Fibroblast of mammary gland (primary cell): ENCODE measurements at places on chromosomes 7 and 10.

GRCh38 chr7:1883834-1884582, 213.9 kb downstream of the ELFN1 start:
- no peak for DNase-seq

GRCh38 chr7:10803720-10804119, 170.0 kb upstream of the PHF14 start:
- DNase-seq: no peak

GRCh38 chr10:69123306-69123746, 652 bp upstream of the VPS26A start:
- peak; percentile 63 for DNase-seq

GRCh38 chr7:140609646-140610045, 31.0 kb downstream of the DENND2A start:
- peak; percentile 88 for DNase-seq

DNA sequence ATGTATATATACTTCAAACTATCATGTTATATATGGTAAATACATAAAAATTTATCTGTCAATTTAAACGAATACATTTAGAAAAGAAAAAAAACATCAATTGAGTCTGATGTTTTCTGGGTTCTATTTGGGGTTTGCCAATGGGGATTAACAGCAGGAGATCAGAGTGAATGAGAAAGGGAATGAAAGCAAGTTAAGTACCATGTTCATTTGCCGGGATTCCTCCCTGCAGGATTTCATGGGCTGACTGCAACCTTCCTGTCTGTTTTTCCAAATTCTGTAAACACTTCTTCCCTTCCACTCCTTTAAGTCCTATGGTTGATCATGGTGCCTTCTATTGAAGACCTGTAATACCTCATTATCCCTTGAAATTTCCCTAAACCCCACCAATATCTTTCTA, 33.9 kb upstream of the SEMA3A start:
- no peak for DNase-seq

- no peak for DNase-seq
These were observed 57.2 kb downstream of the MGAM2 start for GRCh38 chr7:142168746-142169145.

DNA sequence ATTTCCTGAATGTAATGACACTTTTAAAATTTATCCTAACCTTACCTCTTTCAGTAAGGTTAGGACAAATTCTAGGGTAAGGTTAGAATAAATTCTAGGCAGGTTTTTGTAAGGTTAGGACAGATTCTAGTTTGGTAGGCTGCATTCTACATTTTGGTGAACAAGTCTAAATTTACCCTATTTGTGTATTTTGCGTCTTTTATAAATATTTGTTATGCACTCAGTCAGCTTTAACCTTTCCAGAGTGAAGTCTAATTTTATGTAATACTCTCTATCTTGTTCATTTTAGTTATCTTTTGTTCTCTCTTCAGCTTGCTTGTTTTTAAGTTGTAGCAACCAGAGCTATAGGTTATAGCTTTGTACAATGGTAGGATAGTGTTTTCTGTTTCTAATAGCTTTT, 54.0 kb downstream of the GLCCI1 start:
- no peak for DNase-seq

DNA sequence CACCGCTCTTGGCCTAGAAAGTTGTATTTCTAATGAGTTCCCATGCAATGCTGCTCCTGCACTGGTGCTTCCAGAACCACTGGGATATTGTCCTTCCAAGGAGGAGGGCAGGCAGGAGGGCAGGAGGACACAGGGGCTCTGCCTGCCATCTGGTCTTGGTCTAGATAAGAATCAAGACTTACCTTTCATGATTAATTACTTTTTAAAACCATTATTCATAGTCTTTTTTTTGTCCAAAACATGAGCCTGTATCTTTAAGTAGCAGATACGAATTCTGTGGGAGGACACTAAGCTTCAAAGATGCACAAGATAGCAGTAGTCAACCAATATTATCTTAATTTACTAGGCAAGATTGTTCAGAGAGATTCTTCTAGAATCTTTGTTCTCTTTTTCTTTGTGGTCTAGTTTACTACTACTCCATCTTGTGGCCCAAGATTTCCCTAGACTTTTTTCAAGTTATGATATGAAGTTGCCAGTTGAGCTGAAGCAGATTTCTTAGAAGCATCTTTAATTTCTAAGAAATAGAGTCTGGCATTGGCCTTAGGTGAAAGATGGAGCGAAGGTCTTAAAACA, 57.6 kb downstream of the RBM33 start:
- peak; percentile 8 for DNase-seq

DNA sequence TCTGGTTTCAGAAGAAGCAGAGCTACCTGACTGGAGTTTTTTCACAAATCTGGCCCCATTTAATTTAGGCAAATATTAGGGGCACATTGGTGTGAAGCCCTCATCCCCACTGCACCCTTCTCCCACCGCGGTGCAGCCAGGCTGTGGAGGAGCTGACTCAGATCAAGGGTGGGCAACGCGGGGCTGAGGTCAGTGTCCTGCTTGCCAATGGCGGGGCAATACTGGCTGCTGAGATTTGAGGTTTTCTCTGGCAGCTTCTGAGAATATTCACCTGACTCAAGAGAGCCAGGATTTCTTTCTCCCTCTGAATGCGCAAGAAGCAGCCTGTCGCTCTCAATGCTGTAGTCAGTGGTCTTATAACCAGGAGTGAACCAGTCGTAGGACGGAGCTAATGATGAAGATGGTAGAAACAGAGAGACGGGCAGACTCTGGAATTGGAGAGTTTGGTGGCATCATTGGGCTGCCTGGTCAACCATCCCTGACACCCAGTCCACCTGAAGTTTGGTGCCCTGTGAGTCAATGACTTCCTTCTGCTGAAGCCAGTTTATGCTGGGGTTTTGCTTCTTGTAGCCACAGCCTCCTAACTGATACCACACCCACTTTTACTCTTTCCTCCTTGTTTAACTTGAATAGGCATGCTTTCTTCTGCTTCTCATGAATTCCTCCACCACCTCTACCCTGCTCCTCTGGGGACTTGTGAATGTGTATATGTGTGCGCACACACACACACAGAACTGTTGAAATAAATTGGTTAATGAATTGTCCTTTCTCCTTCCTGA, 123.7 kb upstream of the CTBP2 start:
- no peak for DNase-seq

GRCh38 chr7:158325530-158326381, 261.9 kb downstream of the PTPRN2 start:
- DNase-seq: no peak

DNA sequence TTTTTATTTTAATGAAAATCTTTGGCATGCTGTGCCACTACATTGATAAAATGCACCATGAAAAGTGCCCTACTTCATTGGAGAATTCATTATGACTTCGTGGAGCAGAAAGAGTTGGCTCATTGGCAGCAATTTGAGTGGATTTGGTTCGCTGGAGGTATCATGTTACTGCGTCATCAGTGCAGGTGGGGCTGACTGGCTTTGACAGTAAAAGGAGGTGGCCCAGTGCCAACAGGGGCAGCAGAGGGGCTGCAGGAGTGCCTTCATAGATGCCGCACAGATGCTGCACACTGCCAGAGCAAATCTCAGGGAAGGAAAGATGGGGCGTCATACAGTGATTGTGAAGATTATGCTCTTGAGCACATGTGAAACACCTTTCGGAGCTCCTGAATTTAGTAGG, 22.2 kb downstream of the FZD1 start:
- DNase-seq: no peak

DNA sequence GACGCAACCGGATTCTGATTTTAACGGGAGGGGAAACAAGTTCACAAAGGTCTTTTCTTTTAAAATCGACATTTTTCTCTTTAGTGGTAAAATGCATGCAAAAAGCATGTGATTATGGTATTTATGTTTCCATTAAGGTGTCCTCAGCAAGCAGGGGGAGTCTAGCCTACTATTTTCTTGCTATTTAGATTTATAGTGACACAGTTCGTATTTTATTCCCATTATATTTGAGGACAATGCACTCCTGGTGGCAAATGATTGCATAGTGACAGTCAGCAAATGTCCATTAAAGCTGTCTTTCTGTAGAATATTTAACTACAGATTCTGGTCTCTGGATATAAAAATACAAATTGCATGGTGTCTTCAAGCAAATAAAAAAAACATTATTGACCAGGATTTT, 554.2 kb downstream of the PARD3 start:
- DNase-seq: no peak

DNA sequence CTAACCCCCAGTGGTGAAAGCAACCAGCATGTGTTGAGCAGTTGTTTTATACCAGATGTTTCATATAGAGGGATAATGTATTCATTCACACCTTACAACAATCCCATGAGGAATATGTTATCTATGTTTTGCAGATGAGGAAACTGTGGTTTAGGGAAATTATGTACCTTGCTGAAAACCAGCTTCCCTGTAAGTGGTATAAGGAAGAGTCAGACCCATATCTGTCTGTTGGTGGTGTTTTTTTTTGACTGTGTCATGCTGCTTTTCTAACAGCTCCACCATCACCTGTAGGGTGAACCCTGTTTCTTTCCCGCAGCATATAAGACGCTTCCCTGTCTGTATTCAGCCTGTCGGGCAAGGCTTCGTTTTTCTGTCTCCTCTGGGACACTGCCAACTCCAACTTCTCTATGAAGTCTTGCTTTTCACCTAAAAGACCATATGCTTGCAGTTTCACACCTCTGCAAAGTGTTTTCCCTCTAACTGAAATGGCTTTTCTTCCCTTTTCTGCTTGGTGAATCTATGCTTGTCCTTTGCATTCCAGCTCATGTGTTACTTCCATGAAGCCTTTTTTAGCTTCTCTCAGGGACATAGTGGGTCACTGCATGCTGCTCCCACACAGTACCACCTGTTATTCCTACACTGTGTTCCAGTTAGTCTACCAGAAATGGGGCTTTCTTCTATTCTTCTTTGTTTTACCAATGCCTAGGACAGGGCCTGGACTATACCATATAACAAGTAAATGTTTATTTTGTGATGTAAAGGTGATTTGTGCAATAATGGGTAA, 92.8 kb downstream of the ST7 start:
- DNase-seq: no peak

DNA sequence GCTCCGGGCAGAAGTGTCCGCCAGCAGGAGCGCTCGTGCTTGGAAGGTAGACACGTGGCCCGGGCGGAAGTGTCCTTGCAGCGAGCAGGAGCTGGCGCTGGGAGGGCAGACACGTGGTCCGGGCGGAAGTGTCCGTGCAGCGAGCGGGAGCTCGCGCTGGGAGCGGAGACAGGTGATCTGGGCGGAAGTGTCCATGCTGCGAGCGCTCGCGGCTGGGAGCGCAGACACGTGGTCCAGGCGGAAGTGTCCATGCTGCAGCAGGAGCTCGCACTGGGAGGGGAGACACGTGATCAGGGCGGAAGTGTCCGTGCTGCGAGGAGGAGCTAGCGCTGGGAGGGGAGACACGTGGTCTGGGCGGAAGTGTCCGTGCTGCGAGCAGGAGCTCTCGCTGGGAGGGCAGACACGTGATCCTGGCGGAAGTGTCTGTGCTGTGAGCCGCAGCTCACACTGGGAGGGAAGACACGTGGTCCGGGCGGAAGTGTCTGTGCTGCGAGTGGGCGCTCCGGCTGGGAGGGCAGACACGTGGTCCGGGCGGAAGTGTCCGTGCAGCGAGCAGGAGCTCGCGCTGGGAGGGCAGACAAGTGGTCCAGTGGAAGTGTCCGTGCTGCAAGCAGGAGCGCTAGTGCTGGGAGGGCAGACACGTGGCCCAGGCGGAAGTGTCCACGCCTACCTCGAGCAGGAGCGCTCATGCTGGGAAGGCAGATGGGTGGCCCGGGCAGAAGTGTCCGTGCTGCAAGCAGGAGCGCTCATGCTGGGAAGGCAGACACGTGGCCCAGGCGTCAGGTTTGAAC, 41.1 kb upstream of the PRKAR1B start:
- peak; percentile 97 for DNase-seq
